Left cardiac atrium (tissue), 4 donors: ENCODE measurements at places on chromosomes 11 and 22. TPM values are rescaled to one million over a fixed set of nuclear protein-coding genes. Genes with fewer than 3 reads are reported as not detected.

The PTPN5 gene
- total RNA-seq, result 2.3 TPM

DNA sequence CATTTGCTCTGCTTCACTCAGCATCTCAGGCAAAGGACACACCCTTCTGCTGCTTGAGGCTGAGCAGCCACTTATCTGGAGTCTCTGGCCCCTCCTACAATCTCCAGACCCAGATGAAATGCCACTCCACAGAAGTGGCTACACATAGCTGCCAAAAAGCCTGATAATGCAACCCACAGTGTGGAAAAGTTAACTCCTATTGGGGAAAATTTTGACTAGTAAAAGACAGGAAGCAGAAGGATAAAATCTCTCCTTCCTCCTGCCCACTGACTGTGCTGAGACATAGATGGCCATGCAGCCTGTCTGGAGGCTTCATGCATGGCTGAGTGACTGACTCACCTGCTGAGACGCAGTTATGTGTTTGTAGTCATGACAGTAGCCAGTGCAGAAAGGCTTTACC, 92.3 kb upstream of the TEAD1 start:
- DNase-seq, result no peak

DNA sequence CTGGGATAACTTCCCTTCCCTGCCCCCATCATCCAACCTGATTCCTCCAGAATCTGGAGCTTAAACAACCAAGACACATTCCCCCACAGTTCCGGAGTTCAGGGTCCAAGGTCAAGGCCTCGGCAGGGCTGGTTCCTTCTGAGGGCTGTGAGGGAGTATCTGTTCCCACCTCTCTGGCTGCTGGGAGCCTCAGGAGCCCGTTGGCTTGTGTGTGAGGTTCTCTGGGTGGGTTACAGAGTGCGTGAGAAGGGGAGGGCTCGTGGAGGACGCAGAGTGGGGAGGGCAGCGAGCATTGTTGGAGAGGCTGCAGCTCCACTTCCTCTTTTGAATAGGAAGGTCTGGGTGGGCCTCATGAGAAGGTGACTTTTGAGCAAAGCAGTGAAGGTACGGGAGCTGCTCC, 8.5 kb downstream of the SERHL2 start:
- no peak for DNase-seq

The DDX17 gene
- 220 TPM for total RNA-seq

DNA sequence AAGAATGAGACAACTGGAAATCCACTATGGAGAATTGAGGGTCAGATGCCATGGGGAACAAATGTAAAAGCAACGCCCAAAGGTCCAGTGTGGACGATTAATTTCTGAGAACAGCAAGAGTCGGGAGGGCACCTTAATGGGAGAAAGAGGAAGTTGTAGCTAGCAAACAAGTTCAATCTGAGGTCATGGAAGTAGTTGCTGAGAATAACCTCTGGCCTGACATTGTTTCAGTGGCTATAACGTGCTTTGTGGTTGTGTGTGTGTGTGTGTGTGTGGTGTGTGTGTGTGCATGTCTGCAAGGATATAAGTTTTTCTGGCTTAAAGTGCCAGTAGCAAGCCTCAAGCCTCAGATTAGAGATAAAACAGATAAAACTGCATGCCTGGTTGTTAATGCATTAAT, 1630.1 kb upstream of the TENM4 start:
- DNase-seq, result no peak

DNA sequence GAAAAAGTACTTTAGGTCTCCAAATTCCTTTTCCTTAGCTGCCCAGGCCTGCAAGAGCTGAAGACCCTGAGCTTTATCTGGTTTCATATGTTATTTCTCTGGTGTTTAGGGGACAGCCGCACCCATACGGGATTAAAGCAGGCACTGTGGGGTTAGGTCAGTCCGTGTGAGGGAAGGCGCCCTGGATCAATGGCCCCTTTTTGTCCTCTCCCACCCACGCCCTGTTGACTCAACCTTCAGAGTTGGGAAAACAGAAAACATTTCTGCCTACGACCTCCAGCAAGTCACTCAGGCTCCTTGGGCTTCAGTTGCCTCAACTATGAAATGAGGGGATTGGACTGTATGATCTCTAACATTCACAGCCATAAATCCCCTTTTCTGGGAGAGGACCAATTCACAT, 55.2 kb upstream of the BARX2 start:
- DNase-seq, result peak; percentile 39

The TREH gene
- total RNA-seq, result not detected

The ST13 gene
- 168 TPM for total RNA-seq

GRCh38 chr11:33001281-33001680, 14.4 kb upstream of the DEPDC7 start:
- DNase-seq, result no peak

The BDNF gene
- total RNA-seq, result 0.09 TPM
